Left lung (tissue), 14 donors: ENCODE measurements at places on chromosomes 7 and 10. TPM values are rescaled to one million over a fixed set of nuclear protein-coding genes. Genes with fewer than 3 reads are reported as not detected.

The ASIC3 gene
- polyA plus RNA-seq = 2.3 TPM

The TLX1 gene
- not detected for polyA plus RNA-seq

The CAMK1D gene
- 4.6 TPM for polyA plus RNA-seq

The PKD2L1 gene
- polyA plus RNA-seq = 0.39 TPM

DNA sequence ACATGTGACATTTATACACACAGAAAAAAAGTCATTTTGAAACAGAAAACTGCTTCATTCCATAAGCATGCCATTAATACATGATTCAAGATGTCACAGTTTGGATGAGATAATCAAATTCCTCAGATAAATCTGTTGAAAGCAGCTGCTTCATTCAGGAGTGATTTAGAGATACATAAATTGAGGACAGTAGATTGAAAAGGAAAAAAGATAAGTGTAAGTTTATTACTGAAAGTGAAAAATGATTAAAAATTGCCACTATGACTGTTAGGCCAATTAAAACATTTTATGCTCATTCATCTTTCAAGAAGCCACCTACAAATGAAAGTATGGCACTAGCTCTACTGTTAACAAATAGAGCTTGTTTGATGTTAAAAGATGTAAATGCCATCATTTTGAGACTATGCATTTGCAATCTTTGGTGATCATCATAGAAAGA lies 136.9 kb upstream of the CDK6 start:
- no peak for DNase-seq

- DNase-seq = no peak
These were observed 22.7 kb downstream of the CUL1 start for GRCh38 chr7:148721390-148721789.
